ENCODE measurements at places on chromosomes 3 and 15.

GRCh38 chr3:47008851-47009224, 29.4 kb downstream of the NBEAL2 start:
- DNase-seq: no peak

- DNase-seq: no peak
Measured at GRCh38 chr3:31050296-31050695, 155.8 kb upstream of the GADL1 start.

GRCh38 chr3:172808969-172809546, 58.5 kb downstream of the ECT2 start:
- peak; percentile 64 for DNase-seq

DNA sequence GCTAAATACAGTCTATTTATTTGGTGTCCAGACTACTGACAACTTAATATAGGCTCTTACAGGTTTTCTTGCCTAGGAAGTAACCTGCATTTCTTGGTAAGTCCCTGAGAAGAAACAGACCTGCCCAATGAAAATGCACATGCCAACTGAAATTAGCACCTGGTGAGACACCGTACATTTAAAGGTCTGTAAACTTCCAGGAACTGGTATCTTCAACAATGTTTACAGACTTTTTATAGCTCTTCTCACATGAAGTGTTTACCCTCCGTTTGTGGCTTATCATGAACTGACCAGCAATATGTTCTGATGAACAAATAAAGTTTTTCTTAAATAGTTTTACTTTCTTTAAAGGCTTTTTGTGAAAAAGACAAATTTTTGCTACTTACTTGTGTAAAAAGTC, 93.3 kb downstream of the PCCB start:
- DNase-seq: no peak

DNA sequence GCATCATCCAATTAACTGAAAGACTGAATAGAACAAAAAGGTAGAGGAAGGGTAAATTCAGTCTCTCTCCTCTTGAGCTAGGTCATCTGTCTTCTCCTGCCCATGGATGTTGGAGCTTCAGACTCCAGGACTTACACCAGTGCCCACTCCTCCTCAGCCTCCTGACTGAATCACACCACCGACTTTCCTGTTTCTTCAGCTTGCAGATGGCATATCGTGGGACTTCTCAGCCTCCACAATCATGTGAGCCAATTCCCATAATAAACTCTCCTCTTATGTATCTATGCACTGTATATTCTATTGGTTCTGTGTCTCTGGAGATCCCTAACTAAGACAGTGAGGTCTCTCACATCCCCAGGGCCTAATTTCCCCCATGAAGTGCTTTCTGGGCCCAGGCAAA, 140.4 kb downstream of the CD47 start:
- DNase-seq: peak; percentile 63

GRCh38 chr3:123258359-123258758, 56.6 kb downstream of the SEC22A start:
- DNase-seq: no peak

Data from inflammatory macrophage treated with lipopolysaccharide for 4 hours (primary cell).